CD4-positive, alpha-beta T cell (primary cell): ENCODE measurements at places on chromosomes 5 and 9.

DNA sequence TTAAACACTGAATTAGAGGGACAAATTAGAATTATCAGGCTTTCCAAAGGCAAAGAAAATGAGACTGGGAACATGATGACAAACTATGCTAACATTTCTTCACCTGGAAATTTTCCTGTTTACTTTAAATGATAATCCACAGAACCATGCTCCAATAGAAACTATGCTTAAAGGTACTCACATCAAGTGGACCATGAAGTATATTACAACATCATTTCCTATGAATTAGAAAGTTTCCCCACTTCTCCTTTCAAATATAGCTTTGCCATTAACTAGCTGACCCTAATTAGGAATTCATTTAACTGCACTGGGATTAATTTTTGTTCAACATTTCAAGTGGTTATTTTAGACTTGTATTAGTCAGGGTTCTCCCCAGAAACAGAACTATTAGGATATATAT is 81.4 kb downstream of the DTWD2 start:
- DNase-seq, result no peak

GRCh38 chr5:115461506-115462290 is 82.9 kb downstream of the FEM1C start:
- no peak for DNase-seq

- DNase-seq, result no peak
These were observed 139.9 kb downstream of the PALM2AKAP2 start for GRCh38 chr9:109919736-109920408.

DNA sequence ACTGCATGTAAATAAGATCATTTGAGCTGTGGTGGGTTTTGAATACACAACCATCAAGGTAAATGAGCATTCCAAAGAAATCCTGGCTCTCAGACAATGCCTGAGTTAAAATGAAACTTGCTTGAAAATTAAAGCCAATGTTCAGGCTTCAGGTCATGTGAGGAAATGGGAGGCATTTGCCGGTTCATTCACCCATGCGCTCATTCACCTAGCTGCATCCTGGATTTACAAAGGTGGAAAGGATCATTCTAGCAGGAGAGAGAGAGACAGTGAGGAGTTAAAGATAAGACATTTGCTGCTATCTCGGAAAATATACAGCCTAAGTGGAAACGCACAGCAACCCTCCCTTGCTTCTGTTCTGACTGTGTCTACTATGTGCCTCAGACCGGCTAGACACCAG is 143.8 kb upstream of the KLF4 start:
- DNase-seq, result no peak

- DNase-seq, result no peak
These were observed 797 bp downstream of the FAM78A start for GRCh38 chr9:131275332-131276093.

DNA sequence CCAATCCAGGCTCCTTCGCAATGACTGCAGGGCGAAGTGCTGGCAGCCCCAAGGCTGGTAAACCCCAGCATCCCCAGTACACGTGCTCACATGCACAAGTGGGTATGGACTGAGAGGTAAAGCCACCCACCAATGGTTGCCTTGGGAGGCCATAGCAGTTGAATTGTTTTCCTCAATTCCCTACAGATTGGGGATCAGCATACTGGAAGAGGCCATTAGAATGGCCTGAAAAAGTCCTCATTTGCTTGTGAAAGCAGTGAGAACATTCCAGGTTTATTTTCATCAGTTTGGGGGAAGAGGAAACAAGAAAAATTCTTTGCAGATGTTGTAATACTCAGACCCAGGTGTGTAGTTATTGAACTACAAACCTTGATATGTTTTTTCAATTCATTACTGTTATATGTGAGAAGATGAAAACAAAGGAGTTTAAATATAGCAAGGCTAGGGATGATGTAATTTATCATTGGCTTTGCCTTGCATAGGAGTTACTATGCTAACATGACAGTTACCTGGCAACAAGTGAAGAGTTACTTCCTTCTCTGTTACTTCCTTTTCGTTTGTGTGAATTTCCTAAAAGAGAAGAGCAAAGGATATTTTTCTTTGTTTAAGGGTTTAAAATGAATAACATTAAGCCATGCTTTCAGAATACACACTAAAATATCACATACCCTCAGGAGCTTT is 36.4 kb downstream of the MTMR12 start:
- DNase-seq, result no peak

- no peak for DNase-seq
These were observed 153.6 kb downstream of the TRIO start for GRCh38 chr5:14296533-14297331.

GRCh38 chr9:125493881-125494652 is 212.9 kb downstream of the MAPKAP1 start:
- no peak for DNase-seq

DNA sequence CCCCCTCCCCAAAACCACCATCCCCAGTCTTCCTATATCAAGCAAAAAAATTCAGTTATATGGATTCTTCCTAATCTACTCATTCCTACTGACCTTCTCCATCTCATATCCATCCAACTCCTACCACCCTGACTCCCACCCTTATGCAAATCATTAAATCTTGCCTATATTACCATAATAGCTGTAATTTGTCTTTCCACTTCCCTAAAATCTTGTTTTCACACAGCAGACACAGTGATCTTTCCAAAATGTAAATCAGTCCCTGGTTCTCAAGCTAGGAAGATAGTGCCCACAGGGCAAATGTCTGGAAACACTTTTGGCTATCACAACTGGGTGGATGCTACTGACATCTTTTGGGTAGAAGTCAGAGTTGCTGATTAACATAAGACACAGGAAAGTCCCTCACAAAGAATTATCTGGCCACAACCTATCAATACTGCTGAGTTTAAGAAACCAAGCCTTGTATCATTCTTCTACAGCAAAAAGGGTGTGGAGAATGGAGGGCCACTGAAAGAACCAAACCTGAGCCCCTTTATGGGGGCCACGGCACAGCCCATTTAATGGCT is 1.4 kb downstream of the SRA1 start:
- no peak for DNase-seq

GRCh38 chr9:129568560-129569501 is 52.1 kb downstream of the C9orf50 start:
- DNase-seq, result peak; percentile 9

- DNase-seq, result no peak
These were observed 31.4 kb downstream of the FXN start for GRCh38 chr9:69066955-69067354.

DNA sequence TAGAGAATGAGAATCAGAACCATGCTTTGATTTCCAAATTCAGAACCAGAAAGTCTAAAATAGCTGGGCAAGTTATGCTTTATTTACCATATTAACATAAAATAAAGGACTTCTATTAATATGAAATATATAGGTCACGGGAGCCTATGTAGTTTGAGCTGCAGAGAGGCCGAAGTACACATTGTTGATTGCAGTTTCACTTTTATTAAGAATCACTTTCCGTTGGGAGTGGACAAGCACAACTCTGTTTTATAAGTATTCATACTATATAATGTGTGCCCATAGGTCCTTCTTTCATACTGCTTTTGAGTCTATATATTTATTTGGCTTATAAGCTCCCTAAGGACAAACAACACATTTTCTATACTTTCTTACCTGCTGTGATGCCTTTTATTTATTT is 58.7 kb upstream of the DMRT3 start:
- no peak for DNase-seq

GRCh38 chr5:130488252-130488651 is 584.0 kb downstream of the CHSY3 start:
- no peak for DNase-seq

- no peak for DNase-seq
These were observed 21.6 kb downstream of the MRPL22 start for GRCh38 chr5:154962494-154962893.

- peak; percentile 72 for DNase-seq
These were observed 851 bp downstream of the NACC2 start for GRCh38 chr9:136093995-136094881.

GRCh38 chr5:35246900-35247647 is 16.8 kb upstream of the PRLR start:
- no peak for DNase-seq

DNA sequence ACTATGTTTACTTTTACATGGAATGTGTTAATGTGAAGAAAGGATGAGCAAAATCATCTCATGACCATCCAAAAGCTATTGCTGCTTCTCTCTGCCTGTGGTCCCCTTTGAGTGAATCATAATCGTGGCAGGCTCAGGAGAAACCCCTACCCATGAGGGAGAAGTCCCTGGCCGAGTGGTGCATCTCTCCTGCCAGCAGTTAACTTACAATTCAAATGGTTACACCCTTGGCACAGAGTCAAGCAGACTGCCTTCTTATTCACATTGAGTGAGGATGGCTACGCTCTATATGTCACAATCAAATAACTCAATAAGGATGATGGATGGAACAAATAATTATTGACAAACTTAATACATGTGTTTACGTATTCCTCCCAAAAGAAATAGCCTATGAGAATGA is 179.1 kb downstream of the FGF1 start:
- DNase-seq, result no peak

DNA sequence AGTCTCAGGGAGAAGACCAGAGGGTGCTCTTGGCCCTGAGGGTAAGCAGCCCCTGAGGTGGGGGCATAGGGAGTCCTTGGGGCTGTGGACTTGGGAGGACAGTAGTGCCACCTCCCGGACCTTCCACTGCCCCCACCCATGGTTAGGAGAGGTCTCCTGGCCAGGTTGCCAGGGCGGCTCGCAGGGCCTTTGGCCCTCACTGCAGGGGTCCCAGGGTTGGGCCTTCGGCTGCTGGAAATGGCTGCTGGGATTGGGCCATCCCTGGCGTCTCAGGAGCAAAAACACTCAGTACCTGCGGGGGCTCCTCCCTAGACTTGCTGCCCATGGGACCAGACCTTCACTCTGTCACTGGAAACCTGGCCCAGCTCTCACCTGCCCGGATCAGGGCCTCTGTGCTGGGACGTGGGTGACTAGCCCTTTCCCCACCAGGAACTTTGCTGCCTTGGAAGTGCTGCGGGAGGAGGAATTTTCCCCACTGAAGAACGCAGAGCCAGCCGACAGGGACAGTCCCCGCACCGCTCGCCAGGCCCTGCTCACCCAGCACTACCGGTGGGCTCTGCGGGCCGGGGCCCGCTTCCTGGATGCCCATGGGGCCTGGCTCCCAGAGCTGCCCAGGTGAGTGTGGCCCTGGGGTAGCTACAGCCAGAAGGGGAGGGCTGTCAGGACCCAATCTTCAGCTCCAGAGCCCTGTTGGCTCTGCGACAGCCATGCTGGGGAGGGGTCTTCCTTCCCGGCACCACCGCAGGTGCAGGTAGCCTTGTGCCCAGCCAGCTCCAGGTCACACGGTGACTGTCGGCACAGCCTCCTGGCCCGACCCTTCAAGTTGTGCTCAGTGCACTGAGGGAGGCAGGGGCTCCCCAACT is 3.2 kb downstream of the UAP1L1 start:
- DNase-seq, result no peak

GRCh38 chr5:147906326-147907095 is at the start of gene C5orf46:
Gene C5orf46, minus strand, starts transcription at chr5:147906538. Its CDS starts 37 bp downstream, at chr5:147906501.
- no peak for DNase-seq

DNA sequence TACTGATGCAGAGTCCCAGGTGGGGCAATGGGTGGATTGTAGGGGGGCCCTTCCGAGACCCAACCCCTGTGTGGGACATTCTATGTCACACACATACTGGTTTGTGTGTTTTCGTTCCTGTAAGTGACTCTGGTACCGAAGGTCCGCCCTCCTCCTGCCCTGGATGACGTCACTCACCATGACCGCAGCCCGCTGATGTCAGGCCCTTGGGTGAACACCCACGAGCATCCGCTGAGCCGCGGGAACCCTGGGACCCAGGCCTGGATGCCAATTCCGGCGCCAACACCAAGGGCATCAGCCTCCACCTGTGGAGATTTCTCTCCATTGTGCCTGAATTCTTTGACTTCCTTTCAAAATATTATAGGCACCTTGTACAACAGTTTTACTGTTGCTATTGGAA is 184.3 kb downstream of the MTRR start:
- no peak for DNase-seq

- DNase-seq, result no peak
These were observed 162.0 kb downstream of the C9orf50 start for GRCh38 chr9:129458663-129459546.

DNA sequence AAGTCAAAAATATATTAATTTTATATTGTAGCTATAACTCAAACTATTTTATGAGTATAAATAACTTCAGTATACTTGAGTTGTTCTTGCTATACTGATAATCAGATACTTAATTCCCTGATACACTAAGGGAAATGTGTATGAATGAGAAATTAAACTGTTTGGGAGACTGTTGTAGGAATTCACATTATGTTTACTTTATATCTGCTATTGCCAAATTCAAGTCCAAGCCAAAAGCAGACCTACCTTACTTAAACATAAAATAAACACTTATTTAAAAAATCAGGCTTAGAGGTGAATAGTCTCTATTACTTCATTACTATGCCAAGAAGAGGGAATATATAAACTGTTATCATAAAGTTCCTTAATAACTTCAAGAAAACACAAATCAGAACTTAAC is 13.2 kb downstream of the NR3C1 start:
- DNase-seq, result no peak

- no peak for DNase-seq
These were observed 1.8 kb downstream of the IRX1 start for GRCh38 chr5:3597167-3598007.

DNA sequence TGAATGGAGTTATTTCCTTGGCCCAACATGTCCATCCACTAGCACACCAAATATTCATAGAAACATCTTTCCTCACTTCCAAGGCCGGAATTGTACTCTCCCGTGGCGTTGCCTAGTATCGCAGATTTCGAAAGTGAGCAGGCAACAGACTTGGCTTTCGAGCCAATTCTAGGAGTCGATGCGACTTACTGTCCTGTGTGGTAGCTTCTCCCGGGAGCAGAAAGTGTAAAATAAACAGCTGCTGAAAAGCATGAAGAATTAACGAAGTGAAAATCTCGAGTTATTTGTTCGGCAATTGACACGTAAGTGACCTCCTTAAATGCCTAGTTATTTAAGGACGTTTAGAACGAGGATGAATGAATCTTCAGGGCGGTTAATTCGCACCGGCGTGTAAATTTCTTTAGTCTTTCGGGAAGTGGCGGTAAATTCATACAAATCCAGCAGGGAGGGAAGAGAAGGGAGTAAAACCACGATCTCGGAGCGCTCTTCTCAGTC is 449 bp upstream of the PCSK5 start:
- DNase-seq, result no peak

DNA sequence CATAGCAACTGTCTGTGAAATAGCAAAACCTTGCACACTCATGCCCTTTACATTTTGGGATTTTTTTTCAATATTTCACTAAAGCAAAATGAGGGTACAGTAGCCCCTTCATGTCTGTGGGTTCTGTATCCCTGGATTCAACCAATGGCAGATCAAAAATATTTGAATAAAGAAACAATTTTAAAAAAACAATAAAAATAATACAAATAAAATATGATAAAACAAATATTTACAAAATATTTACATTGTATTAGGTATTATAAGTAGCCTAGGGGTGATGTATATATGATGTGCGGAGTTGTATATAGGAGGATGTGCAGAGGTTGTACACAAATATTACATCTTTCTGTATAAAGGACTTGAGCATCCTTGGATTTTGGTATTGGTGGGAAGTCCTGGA is 67.3 kb upstream of the CDH10 start:
- DNase-seq, result no peak

GRCh38 chr5:113615708-113616107 is 102.2 kb downstream of the YTHDC2 start:
- no peak for DNase-seq
